Naive thymus-derived CD4-positive, alpha-beta T cell (primary cell): ENCODE measurements at places on chromosomes 2 and 18.

DNA sequence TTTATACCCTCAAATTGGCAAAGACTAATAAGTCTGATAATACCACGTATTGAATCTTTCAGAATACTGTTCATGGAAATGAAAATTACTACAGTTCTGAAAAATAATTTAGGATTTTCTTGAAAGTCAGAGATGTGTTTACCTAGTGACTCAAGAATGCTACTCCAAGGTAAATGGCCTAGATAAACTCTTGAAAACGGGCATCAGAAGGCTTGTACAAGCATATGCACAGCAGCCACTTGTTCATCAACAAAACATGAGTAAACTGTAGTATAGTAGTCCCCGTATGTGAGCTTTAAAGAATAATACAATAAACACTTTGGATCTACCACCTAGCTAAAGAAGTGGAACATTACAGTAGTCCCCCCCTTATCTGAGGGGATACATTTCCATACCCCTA, 157.5 kb downstream of the THADA start:
- DNase-seq = no peak

DNA sequence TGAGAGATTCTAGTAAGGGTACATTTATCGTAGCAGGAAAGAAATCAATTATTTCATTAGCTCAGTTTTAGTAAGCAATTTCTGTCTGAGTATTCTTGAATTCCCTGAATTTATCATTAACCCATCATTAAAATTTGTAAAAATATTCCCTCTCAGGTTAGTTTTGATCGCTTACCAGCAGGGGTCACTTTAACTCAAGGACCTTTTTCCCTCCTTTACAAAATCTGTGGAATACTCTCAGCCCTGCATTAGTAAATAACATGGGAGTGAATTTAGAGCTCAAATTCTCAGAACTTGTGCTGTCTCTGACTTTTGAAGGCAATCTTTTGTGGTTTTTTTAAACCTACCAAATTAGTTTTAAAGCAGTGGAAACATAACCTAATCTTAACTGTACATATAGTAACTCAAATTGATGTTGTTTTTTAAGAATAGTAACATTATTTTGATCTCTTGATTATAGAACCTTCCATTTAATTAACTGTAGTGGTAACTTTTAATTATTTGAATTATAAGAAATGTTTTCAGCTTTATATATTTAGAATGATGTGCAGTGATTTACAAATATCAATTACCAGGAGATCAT, 97.2 kb downstream of the AGPS start:
- DNase-seq = no peak

DNA sequence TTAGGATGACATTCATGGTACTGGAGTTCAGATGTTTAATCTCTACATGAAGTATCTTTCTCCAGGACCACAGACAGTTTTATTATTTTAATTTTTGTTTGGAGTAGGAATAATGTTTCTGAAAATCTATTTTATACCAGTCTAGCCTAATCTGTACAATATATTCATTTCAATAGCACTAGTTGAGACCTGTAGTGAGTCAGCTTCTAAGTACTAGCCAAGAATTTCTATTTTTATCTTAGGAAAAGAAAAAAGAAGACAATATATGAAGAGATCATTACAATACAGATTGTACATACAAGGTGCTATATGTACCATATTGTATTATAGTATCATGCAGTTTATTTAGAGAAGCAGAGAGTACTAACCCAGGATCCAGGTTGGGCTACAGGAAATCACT, 826.9 kb upstream of the PIK3C3 start:
- no peak for DNase-seq

- no peak for DNase-seq
Observed at GRCh38 chr2:204796581-204796980, 251.3 kb downstream of the PARD3B start.

DNA sequence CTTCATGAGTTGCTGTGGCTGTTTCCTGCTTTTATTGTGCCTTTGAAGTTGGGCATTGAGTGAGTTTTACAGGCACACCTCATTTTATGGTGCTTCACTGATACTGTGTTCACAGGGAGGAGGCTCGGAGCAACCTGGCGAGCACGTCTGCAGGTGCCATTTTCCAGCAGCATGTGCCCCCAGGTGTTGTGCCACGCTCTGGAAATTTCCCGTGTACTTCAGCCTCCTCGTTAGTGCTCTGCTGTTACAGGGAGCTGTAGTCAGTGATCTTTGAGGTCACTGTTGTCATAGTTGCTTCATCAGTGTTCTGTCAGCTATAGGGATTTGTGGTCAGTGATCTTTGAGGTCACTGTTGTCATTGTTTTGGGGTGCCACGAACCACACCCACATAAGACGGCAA, 20.1 kb downstream of the CTDP1 start:
- DNase-seq = no peak

DNA sequence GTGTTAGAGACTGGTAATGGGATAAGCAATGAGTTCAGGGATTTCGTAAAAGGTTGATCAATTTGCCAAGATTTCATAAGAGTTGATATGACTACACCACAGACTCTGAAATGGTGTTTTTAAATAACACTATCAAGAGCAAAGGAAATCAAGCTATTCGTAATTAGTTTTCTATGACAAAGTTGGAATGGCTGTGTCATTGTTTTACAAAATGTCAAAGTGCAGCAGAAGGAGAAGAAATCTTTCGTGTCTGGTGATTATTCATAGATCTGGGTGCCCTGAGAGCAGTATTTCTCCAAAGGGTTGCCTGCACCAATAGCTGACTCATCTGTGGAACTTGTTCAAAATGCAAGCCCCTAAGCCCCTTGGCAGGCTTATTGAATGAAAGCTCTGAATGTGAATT, 70.1 kb downstream of the NABP1 start:
- DNase-seq = no peak

DNA sequence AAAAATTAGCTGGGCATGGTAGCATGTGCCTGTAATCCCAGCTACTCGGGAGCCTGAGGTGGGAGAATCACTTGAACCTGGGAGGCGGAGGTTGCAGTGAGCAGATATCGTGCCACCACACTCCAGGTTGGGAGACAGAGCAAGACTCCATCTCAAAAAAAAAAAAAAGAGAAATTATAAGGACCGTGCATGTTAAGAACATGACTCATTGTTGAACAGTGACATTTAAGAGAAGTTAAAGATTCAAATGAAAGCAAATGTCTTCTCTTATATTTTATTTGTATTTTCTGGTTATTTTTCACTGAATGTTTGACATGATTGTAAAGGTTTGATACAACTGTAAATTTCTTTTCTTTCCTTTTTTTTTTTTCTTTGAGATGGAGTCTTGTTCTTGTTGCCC, 69.6 kb downstream of the APLF start:
- DNase-seq = no peak

DNA sequence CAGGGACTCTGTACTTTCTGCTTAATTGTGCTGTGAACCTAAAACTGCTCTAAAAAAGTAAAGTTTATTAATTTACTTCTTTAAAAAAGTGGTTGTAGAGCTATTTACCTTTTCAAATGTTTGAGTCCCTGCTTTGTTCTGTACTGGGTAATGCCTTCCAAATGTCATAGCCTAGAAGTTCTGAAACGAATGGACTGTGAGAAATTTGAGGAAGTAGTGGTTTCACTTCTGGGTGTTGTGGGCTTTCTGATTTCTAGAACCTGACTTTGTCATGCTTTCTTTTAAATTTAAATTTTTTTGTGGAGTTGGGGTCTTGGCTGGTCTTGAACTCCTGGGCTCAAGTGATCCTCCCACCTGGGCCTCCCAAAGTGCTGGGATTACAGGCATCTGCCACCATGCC, 44.6 kb downstream of the SMAD4 start:
- no peak for DNase-seq

DNA sequence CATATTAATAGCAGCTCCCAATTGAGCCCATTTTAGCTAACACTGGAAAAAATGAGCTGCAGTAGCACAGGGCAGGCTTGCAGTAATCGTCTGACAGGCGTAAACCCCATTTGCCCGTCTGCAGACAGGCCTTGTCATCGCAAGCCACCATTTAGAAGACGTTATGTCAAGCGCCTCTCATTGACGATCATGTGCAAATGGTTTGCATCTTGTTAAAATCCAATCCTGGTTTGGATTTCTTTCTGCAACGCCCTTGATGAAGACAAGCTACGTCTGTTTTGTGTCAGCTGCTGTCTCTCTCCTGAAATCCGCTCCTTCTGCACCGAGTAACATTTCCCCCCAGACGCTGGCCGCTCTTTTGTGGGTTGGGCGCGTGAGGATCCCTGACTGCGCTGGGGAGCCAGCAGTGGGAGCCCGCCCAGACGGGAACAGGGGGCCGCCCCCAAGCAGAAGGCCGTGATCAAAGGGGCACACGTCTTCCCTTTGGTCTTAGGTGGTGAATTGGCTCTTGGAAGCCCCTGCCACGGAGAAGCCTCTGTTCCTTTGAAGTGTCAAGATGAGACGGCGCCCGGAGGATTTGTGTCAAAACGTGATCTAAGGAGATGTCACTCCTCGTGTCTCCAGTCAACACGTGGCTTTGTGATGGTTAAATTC, 84.2 kb upstream of the GPC1 start:
- DNase-seq = no peak

GRCh38 chr2:100907832-100908231, 87.9 kb downstream of the NPAS2 start:
- peak; percentile 13 for DNase-seq

DNA sequence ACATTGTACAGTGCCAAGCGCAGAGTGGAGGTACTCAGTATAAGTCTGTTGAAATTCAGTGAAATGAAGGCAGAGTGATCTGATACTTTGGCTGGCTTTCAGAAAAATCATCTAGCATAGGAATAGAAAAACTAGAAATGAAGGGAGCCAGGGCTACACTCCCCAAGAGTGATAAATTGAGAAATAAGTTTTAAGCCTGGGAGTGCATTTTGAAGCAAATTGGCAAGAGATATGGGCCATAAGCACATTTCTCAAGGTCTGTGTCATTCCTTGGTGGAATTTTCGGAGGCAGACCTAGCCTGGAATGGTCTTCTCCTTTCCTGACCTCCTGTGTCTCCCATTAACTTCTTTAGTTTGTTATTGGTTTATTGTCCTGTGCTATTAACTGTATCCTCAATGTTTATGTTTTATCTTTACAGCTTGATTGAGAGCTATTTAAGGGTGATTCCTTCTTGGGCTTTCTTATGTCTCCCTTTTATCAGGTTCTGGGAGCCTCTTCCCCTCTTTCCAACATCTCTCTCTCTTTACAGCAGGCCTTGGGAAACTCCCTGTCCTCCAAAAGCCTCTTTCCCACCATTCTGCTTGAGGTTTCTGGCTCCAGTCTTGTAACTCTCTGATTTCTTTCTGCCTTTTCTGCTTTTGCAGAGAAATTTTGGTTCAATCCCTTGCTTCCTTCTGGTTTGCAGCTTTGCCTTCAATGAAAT, 649.5 kb downstream of the SLC4A3 start:
- no peak for DNase-seq

DNA sequence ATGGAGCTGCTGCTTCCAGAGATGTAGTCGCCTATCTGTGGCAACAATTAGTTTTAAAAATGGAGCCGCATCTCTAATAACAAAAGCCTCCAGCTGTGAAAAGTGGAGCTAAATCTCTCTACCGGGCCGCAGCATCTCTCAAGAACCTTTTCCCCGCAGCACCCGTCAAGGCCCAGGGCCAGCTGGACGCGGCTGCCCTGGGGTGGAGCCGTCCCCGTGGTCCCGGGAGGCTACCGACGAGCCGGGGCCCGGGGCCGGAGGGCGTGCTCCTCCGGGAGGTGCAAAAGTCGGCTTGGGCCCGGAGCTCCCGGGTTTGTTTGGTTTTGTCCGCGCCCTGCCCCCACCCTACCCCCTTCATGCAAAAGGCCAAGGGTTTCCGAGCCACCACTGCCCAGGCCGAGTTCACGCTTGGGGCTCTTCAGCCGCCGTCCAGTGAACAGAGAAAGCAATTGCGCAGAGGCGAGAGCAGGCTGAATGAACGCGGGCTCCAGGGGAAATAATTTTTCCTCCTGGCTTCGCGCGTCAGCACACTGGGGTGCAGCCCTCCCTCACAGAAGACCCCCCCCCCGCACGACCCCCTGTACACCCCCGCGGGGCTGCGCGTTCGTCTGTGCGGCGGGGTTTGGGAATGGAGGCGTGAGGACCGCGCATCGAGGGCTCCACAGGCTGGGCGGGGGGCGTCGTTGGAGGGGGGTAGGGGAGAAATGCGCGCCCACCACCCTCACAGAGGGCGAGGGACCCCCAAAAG, 557 bp upstream of the GREB1L start:
- DNase-seq = no peak

DNA sequence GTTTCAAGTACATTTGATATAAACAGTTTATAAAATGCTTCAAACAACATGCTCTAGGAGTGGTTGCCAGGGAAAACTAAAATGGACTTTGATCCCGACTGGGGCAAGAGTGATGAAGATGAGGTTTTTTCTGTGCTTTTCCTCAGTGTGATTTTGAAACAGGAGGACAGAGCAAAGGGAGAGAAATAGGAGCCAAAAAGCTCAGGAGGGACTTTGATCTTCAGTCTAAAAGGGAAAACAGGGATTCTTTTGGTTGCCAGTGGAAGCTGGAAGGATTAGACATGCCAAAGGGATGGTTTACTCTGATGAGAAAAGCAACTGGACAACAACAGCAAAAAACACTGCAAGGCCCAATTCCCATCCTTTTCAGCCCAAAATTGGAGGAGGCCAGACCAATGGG, 95.5 kb downstream of the LTBP1 start:
- DNase-seq = no peak

DNA sequence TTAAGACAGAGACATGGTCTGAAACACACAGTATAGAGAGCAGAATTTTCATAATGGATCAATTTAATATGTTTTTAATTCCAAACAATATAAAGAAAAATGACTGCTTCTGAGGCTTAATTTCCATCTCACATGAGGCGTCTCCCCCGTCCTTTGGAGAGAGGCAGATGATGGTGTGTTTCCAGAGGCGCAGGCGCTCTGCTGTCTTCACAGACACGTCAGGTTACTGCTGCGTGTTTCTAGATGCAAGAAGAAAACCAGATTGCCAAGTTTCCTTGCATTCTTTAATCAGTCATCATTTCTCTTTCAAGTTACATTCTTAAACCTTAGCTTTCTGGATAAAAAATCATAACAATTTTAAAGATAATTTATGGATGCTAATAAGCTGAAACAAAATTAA, 160.2 kb downstream of the ATP9B start:
- no peak for DNase-seq

- DNase-seq = no peak
Observed at GRCh38 chr18:60555625-60556024, 183.1 kb upstream of the MC4R start.

- DNase-seq = no peak
Observed at GRCh38 chr2:236054125-236054524, 114.1 kb downstream of the GBX2 start.

DNA sequence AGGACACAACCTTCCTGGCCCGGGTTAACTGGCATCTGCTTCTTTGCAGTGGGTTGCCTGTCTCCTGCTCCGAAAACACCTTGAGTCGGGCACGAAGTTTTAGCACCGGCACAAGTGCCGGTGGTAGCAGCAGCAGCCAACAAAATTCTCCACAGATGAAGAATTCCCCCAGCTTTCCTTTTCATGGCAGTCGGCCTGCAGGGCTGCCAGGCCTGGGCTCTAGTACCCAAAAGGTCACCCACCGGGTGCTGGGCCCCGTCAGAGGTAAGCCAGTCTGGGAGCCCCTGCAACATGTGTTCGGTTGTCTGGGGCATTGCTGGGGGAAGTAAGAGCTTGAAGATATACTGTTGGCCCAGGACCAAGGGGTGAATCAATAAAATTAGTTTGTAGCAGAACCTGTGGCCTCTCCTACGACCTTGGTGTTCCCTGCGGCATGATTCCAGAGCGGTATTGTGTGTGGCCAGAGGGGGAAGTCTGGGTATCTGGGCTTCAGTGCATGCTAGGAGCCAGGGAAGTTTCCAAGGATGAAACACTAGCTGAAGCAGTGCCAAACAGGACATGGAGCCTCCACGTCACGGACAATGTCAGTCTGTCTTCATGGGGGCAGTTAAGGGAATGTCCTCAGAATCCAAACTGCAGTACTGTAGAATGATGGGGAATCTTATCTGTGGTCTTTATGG, 7.8 kb downstream of the AGBL5 start:
- no peak for DNase-seq

- no peak for DNase-seq
Observed at GRCh38 chr18:47254341-47254939, 3.0 kb upstream of the SKOR2 start.
